ENCODE measurements at places on chromosomes 12 and 14.

- DNase-seq: no peak
Observed at GRCh38 chr12:34033628-34034296, 11.5 kb downstream of the ALG10 start.

DNA sequence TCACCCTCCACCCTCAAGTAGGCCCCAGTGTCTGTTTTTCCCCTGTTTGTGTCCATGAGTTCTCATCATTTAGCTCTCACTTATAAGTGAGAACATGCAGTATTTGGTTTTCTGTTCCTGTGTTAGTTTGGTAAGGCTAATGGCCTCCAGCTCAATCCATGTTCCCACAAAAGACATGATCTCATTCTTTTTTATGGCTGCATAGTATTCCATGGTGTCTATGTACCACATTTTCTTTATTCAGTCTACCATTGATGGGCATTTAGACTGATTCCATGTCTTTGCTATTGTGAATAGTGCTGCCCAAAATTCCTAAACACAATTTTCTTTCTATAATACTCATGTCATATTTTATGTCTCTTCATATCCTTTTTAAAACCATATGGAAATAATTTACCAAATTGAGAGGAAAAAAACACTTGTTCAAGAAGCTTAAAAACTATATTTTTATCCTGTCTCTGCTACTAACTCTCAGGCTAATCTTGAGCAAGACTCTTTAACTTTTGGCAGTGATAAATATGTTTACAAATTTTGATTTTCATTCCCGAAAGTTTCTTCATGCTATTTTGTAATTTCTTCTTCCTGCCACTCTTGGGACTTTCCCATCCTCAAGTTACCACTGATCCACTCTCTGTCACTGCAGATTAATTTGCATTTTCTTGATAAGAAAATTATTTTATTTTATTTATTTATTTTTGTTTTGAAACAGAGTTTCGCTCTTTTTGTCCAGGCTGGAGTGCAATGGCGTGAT is 28.0 kb upstream of the OSBPL8 start:
- no peak for DNase-seq

DNA sequence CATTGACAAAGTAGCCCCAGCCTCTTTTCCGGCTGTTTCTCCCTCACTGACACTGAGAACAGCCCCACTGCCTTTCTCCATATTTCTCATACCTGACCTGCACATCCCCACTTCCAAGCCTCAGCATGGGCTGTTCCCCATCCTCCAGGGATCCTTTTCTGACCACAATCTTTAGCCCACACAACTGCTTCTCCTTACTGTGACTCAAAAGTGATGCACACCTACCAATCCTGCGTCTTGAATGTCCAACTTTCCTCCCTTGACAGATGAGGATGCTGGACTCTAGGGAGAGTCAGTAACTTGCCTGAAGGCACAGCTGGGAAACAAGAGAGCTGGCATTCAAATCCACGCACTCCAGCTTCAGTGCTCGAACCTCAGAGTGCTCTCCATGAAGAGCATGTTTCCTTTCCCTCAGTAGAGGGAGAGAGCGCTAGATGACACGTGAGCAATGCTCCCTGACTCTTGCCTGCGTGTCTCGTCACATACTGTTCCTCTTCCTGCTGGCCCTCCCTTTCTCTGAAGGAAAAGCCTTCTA is 75.6 kb downstream of the NTF3 start:
- DNase-seq: no peak

DNA sequence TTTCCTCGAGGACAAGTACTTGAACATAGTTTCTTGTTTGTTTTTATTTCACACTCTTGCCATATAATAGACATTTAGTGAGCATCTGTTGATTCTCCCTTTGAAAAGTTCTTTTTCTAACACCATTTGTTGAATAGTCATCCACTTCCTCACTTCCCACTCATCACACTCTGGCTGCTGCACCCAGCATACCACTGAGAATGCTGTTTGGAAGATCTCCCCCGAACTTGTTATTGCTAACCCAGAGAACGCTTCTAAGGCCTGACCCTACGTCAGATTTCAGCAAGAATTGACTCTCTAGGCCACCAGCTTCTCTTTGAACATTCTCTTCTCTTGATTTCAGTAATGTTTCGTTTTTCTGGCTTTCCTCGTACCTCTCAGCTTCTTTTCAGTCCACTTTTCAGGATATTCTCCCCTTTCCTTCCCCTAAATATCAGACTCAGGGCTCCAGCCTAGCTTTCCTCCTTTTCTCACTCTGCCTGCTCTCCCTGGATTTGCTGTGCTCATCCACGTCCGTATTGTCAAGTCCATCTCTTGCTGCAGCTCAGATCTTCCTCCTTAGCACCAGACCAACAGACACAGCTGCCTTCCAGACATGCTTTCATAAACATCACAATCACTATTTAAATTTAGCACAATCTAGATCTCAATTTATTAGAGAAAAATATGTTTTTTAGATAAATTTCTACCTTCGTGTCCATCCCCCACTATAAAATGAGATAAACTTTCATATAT is 94.0 kb upstream of the SLC38A4 start:
- DNase-seq: no peak

DNA sequence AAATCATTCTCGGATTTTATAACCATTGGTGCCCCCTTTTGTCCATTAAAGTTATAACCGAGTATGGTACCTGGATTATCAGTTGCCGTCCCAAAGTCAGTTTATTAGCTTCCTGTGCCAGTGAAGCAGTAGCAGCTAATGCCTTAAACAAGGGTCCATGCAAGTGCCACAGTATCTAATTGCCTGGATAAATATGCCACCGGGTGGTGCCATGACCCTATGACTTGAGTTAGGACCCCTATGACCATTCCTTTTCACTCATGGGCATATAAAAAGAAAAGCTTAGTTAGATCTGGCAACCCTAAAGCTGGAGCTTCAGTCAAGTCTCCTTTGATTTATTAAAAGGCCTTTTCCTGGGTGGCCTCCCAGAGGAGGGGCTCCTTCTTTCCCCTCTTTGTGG is 1314.6 kb downstream of the TMEM121 start:
- DNase-seq: no peak

- DNase-seq: no peak
Observed at GRCh38 chr12:130714591-130715149, 1.4 kb downstream of the RIMBP2 start.

- DNase-seq: no peak
Observed at GRCh38 chr14:94113908-94114588, 3.5 kb downstream of the IFI27 start.

DNA sequence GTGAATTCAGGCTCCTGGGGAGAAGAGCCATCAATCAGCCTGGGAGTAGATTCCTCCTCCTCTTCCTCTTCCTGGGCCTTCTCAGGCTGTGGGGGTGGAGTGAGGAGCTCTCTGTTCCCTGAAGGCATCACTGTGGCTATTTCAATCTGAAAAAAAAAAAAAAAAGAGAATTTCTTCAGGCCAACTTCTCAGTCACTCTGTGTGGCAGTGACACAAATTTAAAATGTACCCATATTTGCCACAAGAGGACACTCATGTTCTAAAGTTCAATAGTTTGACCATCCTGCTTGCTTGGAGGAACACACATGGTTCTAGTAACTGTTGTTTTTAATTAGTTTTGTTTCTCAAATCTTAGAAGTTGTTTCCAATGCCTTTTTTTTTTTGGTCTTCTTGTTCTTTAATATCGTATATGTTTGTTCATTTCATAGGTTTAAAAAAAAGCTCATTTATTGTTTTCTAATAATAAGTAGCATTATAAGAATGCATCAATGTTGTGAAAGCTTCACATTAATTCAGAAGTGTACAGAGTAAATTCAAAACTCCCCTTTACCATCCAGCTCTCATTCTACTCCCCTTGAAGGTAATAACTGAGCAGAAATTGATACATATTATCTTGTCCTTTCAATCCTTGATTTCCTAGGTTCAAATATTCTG is 23.3 kb upstream of the CCER1 start:
- no peak for DNase-seq

DNA sequence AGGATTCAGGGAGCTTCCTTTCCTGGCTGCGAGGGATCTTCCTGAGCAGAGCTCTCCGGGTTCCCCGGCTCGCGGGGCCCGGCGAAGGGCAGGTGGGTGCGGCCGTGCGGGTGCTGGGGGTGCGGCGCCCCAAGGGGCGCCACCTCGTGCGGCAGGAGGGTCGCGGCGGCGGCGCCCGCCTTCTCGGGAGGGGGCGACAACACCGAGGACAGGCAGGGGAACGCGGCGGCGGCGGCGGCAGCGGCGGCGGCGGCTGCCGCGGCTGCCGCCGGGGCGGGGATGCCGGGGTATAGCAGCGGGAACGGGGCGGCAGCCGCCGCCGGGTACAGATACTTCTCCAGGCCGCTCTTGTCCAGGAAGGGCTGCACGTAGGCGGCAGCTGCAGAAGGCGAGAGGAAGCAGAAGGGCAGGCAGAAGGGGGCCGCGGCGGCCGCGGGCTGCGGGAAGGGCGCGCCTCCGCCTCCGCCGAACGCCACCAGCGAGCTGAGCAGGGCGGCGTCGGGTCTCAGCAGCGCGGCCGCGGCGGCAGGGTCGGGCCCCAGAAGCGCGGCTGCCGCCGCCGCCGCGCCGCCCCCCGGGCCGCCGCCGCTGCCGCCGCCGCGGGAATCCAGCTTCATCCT is 2.7 kb downstream of the BHLHE41 start:
- no peak for DNase-seq

DNA sequence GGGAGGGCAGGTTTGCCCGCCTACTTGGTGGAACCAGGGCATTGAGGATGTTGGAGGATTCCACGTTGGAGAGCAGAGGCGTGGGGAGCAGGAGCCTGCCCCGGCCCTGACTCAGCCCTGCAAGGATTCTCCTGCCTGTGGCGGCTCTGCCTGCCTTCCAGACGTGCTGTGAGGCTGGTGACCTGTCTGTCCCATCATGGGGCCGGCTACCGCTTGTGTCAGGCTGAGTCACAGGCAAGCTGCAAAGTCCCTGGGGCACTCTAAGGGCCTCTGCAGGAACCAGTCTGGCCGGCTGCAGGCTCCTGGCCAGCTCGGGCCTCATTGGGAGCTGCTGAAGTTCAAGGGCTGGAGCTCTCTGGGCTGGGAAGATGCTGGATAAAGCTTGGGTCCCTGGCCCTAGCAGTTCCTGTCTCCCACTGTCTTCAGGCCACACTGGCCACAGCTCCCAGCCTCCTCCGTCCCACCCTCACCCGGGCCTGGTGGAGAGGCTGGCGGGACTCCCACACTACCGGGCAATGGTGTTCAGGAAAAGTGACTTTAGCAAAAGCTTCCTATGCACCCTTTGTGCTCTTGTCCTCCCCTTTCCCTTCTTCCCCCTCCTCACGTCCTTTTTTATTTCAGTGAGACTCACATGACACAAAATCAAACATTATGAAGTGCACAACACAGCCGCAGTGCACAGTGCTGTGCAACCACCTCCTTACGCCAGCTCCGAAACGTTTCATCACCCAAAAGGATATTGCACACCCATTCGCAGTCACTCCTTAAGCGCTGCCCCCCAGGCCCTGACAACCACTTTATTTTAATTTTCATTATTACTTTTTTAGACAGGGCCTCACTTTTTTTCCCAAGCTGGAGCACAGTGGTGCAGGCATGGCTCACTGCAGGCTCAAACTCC is 22.0 kb upstream of the ULK1 start:
- DNase-seq: no peak

DNA sequence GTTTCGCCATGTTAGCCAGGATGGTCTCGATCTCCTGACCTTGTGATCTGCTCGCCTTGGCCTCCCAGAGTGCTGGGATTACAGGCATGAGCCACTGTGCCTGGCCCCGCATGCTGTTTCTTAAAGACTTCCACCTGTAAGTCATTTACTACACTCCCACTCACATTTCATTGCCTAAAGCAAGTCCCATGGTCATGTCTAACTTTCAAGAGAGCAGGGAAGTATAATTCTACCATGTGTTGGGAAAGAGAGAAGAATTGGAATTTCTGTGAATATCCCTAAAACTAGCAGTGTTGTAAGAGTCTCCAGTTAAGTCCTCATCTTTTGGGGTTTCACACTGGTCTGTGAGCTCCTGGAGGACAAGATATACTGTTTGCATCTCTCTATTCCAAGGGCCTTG is 139.7 kb downstream of the EMP1 start:
- DNase-seq: no peak

DNA sequence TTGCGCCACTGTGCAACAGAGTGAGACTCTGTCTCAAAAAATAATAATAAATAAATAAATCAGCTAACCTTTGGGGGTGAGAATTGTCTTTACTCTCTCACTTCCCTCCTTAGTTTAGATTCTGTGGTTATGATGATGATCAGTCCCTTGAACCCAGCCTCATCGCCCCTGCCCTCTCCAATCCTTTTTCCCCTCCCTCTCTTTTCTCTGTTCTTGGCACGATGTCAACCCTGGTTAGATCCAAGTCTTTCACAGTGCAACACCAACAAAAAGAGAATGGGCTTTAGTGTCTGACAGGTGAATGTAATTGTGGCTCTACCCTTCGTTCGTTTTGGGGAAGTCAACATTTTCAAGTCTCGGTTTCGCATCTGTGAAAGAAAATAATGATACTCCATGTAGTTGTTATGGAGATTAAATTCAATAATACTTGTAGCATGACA is 59.0 kb downstream of the NTN4 start:
- DNase-seq: no peak

- DNase-seq: no peak
Observed at GRCh38 chr12:123094349-123095077, 56.4 kb downstream of the PITPNM2 start.

- no peak for DNase-seq
Observed at GRCh38 chr12:5874514-5874913, 70.5 kb downstream of the ANO2 start.

DNA sequence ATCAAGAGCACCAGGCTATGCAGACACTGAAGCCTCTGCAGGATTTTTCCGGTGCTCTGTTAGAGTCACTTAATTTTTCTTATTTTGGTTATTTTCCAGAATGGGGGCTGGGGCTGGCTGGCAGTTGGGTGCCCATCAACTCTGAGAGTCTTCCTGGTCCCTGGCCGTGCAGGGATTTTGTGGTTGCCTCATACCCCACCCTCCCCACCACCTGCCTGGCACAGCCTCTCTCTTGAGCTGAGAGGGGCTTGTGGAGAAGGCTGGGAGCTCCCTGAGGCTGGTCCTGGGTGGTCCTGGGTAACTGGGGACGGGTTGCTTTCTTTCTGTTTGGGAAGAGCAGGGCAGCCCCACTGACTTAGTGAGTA is 23.3 kb downstream of the LRTM2 start:
- DNase-seq: no peak

- DNase-seq: no peak
Observed at GRCh38 chr12:5305425-5305824, 126.5 kb upstream of the NTF3 start.

- DNase-seq: no peak
Observed at GRCh38 chr12:94267921-94268471, 119.6 kb downstream of the PLXNC1 start.
